ENCODE measurements at places on chromosomes 3 and 15.

DNA sequence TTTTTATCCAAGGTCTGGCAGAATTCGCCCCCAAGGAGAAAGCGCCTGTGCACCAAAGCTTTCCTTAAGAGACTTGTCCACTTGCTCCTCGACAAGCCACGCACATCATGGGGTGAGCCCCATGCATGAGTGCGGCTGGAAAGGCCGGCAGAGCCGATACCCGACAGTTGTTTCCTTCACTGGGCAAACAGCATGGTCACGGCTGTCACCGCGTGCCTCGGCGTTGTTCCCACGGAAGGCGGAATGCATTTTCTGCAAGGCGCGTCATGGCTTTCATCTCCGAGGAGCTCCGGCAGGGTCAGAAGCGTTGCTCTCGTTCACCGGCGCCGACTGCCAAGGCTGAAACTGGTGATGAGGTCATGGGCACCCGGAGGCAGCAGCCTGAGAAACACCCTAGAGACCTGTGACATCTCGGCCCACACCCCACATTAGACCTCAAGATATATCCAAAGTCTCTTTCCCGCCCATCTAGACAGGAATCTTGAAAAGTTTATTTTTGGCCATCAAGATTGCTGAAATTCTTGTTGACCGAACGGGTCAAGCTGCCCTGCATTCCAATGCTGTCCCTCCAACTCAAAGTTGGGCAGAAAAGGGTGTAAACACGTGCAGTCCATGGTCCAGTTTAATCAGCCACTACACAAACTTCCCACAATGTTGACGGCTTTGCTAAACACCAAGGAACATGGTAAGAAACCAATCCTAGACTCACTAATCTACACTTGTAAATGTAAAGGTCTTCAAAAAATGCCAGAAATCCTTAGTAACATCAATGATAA lies 604 bp upstream of the TJP1 start:
- no peak for DNase-seq

GRCh38 chr3:145952536-145952935 lies 208.4 kb downstream of the PLOD2 start:
- DNase-seq, result no peak

GRCh38 chr3:161567577-161568361 lies 71.2 kb downstream of the OTOL1 start:
- no peak for DNase-seq

DNA sequence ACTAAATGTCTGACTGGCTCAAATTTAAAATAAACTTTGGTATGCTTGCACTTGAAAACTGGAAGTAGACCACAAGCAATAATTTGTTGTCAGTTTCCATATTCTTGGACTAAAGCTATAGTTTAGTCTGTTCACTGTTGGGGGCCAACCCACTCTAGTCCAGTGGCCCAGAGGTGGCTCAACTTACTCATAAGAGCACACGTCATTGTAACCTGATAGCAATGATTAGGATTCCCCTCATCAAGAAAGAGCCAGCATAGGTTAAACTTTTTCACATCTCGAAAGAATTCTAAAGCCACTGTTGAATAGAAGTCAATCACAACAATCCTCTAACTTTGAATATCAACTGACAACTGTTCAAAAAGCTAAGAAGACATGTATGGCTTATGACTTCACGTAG lies 147.0 kb downstream of the MEIS2 start:
- no peak for DNase-seq

DNA sequence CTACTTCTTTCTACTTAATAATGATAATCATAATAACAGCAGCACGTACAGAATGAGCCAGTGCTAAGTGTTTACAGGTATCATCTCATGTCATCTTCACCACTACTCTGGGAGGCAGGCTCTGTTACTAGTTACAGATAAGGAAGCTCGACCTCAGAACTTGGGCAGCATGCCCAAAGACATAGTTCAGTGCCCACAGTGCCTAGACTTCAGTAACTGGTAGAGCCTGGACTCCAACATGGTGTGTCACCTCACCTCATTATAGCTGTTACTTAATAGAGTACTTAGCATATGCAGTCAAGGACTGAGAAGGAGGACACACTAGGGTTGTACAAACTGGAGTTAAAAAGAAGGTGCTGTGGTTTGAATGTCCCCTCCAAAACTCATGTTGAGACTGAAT lies 7.6 kb downstream of the GADL1 start:
- DNase-seq, result no peak

GRCh38 chr3:170076715-170077238 lies 39.0 kb downstream of the GPR160 start:
- peak; percentile 16 for DNase-seq

DNA sequence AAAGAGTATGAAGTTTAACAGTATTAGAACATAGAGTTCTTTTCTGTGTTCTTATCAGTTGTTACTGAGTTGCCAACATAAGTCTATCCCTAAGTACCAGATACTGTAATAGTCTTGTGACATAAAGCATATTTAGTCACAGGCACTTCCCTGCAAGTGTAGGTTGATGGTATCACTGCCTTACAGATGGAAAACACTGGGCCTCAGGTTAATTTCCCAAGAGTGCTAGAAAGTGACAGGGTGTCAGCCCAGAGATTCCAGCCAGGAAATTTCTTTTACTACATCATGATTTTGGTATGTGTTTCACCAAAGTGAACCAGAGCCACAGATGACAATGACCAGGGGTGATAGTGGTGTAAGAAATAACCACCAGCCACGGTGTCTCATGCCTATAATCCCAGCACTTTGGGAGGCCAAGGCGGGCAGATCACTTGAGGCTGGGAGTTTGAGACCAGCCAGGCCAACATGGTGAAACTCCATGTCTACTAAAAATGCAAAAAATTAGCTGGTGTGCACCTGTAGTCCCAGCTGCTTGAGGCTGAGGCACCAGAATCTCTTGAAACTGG lies 3.2 kb downstream of the EIF1B start:
- no peak for DNase-seq

DNA sequence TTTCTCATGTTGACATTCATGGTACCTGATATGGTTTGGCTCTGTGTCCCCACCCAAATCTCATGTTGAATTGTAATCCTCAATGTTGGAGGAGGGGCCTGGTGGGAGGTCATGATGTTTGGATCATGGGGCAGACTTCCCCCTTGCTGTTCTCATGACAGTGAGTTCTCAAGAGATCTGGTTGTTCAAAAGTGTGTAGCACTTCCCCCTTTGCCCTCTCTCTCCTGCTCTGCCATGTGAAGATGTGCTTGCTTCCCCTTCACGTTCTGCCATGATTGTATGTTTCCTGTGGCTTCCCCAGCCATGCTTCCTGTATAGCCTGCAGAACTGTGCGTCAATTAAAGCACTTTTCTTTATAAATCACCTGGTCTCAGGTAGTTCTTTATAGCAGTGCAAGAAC lies 3.3 kb upstream of the UBL7 start:
- peak; percentile 55 for DNase-seq

DNA sequence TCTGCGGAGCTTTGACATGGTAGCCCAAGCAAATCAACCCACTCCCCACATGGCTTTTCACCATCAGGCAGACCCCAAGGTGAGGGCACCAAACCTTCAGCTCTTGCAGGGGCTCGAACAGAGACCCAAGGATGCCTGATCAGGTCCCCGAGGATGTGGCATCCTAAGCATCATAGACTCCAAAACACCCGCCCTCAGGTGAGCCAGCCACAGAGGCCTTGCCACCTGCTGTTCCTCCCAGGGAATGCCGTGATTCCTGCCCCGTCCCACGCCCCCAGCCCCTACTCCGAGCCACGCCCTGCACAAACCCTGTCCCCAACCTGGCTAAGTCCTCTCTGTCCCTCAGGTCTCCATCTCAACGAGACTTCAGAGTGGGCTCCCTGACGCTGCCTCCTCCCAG lies 34.7 kb upstream of the SLC41A3 start:
- no peak for DNase-seq

GRCh38 chr3:5428607-5429516 lies 241.4 kb downstream of the EDEM1 start:
- no peak for DNase-seq

DNA sequence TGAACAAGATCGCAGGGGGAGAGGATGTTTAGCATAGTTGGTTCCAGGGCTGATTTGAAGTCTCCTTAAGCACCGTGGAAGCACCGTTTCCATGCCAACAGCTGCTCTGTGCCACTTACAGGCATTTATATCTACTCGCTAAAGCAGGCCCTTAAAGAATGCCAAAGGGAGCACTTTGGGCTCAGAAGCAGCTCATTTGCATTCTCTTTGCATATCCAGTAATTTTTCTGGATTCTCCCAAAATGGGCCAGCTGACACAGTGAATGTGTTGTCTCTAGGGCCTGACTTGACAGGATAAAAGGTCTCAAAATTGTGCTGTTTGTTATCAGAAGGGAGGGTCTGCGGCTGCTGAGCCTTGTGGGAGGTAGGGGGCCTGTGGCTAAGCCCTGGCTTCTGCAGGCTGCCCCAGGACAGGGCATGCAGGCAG lies 138.6 kb downstream of the FBLN2 start:
- DNase-seq, result no peak

DNA sequence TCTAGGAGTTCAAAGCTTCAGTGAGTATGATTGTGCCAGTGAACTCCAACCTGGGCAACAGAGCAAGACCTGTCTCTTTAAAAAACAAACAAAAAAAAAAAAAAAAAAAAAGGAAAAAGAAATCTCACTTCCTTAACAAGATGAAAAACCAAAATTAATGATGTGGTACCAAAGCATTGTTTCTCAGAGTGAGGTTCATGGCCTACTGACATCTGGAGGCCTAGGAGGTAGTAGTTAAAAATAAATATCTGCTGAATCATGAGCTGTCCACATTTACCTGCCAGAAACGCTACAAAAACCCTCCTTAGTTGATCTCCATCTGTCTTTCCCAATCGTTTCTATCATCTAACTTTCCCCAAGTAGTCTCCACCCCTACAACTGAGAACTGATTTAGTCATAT lies 51.2 kb downstream of the EPHA6 start:
- DNase-seq, result no peak

DNA sequence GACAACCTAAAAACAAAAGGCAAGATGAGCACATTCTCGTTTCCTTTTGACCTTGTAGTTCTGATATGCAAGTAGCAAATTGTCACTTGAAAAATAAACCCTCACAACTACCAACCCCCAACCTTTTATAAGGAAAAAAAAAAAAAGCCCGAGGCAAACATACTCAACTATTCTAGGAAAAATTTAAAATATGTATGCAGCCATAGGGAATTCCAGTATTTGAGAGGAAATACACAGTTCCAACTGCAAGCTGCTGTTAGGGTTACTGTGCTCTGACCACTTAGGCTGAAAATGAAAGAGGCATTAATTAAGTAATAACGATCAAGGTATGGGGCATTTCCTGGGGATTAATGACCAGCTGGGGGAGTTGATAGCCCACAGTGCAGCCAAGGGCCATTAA lies 281.9 kb upstream of the DPH6 start:
- DNase-seq, result no peak

DNA sequence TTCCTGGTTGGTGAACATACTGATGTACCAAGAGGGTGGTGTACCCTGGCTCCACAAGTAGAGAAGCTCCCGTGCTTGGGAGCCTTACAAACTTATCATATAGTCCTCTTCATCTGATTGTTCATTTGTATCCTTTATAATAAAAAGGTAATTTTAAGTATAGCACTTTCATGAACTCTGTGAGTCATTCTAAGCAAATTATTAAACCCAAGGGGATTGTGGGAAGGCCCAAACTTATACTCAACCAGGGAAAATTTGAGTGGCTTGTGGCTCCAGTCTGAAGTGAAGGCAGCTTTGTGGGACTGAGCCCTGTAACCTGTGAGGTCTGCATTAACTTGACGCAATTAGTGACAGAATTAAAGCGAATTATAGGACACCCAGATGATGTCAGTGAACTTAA lies 29.0 kb downstream of the TTBK2 start:
- no peak for DNase-seq

DNA sequence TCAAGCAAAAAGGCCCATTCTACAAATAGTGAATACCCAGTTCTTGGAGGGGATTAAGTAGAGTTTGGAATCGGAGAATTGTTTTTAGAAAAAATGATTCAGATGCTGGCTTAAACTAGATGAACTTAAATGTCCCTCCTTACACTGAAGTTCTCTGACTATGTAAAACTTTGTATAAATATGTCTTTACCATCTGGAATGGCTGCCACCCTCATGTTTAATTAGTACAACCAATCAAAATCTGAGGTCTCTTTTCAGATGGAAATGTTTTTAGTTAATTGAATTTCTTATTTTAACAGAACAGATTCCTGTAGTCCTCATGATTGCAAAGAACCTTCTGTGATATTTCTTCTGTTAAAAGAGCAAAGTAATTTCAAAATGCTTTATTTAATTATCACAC lies 94.8 kb downstream of the CADM2 start:
- no peak for DNase-seq

DNA sequence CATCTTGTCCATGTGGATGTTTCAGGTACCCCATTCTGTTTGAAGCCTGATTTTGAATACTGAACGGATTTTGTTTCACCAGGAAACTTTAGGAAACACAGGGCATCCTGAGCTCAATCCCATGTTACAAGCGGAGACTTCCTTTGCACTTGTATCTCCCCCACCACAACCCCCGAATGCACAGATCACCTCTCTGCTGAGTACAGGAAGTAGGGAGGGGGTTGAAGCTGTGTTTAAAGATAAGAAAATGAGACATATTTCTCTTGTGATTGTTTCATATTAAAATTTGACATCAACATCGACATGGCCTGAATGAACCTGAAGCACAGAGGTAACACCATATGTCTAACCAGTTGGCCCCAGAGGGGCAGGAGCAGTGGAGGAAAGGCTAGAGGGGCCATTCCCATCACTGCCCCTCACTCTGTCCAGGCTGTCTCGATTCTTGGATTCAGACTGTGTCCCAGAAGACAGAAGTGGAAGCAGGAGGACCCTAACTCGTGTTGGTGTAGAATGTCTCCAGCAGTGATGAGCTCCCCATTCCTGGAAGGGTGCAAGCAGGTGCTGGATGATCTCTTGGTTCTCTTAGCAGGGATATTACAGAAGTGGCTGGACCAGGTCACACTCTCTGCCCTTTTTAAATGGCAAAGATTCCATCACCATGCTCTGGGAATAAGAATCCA lies 59.6 kb upstream of the IQSEC1 start:
- no peak for DNase-seq

DNA sequence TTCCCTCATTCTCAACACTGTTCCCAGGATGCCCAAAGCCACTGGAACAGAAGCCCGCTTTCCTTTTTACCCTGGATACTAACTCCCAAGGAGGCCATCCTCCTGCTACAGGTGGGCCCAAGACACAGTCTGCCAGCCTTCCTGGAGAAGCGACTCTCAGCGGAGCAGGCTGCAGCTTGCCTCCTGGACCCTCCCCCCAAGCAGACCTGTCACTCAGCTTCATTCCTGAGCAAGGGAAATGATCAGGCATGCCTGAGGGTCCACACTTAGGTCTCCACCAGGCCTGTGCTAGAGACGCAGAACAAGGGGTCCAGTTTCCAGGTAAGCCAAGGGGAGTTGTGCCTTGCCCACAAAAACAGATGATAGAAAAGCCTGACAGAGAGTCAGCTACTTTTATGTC lies 62.8 kb downstream of the SLCO2A1 start:
- DNase-seq, result no peak

GRCh38 chr3:30544812-30545211 lies 61.6 kb upstream of the TGFBR2 start:
- no peak for DNase-seq

Data from Kasumi-1 (cell line).